ENCODE measurements at places on chromosomes 12 and 14.

GRCh38 chr12:3753544-3754284 is 805 bp upstream of the CRACR2A start:
- DNase-seq = no peak

DNA sequence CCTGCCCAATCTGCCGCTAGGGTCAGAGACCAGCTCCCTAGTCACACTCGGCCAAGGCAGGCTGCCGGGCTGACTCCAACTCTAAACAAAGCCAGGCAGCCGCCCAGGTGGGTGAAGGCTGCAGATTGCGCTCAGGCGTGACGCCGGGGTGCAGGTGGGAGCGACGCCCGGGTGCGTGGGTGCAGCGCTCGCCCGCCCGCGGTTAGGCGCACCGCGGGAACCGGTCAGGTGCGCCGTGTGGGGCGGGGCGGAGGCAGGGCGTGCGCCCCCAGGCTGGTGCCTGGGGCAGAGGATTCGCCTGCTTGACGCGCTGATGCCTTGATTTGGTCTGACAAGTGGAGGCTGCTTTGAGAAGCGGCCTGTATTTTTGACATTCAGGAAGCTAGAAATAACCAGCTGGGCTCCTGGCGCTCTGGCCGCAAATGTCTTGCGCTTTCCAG is 126.7 kb upstream of the HIF1A start:
- no peak for DNase-seq

GRCh38 chr12:80017261-80017870 is 82.0 kb upstream of the OTOGL start:
- DNase-seq = no peak

- DNase-seq = no peak
Measured at GRCh38 chr12:41697161-41697560, 447.5 kb downstream of the GXYLT1 start.

- no peak for DNase-seq
Measured at GRCh38 chr12:46409342-46409741, 36.8 kb upstream of the SLC38A2 start.

DNA sequence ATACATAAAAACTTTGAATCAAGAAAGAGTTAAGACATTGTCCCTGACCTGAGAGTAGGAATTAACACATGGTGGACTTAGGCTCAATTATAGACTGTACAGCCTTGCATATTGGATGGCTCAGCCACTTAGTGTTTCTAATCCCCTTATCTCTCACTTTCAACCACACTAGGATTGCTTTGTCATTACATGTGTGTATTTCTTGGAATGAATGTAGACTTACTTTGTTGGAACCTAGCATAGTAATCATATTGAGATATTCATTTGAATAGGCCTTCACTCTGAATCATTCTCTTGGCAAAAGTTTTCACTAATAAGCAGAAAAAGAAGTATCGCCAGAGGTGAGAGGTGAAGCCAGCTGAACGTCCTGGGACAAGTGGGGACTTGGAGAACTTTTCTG is 1973.9 kb upstream of the FLRT2 start:
- DNase-seq = no peak

DNA sequence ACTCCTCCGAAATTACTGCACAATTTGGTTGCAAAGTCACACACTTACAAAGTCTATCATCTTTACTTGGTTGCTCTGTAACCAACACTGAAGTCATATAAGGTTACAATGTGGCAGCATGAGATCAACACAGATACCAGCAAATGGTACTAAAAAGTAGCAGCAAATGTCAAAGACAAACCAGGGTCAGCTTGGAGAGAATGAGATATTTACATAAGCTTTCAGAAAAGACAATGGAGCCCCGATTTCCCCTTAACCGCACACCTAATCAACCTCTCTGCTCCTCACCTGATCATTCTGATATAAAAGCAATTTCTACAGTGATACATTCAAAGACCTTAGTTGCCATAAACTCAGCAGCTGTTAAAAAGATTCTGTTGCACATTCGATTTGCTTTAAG is 76.4 kb upstream of the FOXN3 start:
- DNase-seq = no peak

DNA sequence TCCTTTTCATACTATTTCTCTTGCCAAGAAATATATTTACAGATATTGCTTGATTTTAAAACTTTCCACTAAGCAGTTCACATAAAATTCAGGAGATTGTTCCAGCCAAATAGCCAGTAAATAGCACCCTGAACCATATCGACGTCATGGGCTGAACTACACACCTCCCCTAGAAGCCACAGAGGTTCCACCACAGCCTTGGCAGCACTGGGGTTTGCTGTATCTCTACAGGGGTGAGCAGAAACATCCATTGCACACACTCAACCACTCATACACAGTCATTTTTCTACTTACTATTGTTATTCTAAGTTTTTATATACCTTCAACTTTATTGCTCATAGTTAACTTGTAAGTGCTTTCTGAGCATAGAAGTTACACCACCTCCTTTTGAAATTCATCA is 8.1 kb upstream of the EIF2S3B start:
- no peak for DNase-seq

- no peak for DNase-seq
Measured at GRCh38 chr12:94261119-94261518, 112.7 kb downstream of the PLXNC1 start.

DNA sequence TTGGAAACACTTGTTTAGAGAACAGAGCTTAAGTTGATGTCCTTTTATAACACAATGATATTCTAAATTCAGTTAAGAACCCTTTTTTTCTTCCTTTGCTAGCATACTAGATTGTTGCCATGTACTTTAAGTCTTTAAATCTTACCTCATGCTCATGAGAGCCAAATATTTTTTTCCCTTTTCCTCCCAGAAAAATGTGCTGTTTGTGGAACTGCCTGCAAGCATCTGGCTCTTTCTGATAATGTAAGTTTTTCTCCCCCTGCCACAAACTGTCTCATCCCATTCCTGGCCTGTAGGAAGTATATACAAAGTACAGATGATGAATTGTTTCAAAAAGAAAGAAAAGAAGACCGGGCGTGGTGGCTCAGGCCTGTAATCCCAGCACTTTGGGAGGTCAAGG is 5.3 kb downstream of the RNF212B start:
- DNase-seq = no peak

DNA sequence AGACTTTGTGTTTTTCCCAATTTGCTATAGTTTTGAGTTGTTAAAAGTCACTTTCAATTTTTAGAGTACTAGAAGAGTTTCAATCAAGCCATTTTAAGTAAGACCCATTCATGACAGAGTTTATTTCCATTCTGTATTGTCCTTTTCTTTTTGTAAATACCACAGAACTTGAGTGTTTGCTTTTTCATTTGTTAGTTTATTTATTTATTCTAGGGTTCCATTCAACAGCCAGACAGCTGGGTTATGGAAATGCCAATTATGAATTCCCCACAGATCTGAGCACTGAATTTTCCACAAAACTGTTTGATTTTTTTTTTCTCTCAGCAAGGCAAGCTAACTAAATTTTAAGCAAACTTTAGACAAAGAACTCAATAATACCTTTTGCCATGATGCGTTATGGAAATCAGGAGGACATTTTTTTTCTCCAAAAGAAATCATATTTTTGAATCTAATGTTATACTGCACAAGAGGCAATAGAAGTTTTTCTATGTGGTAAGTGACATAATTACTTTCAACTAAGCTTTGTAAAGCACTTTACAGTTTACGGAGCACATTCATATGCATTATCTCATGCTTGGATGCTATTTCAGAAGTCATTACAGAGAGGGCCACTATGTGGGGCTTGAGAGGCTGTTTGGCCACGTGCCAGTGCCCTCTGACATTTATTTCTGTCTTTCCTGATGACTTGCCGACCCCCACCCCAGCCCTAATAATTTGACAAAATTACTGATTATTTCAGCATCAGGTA is 181.5 kb downstream of the VRK1 start:
- no peak for DNase-seq

- DNase-seq = no peak
Measured at GRCh38 chr14:104519721-104520120, 59.8 kb upstream of the C14orf180 start.

GRCh38 chr12:52082988-52083637 is 3.6 kb downstream of the SMIM41 start:
- no peak for DNase-seq

- no peak for DNase-seq
Measured at GRCh38 chr12:122880155-122880667, 15.7 kb downstream of the VPS37B start.

GRCh38 chr12:99261256-99261655 is 386.3 kb upstream of the GARIN6 start:
- DNase-seq = no peak

DNA sequence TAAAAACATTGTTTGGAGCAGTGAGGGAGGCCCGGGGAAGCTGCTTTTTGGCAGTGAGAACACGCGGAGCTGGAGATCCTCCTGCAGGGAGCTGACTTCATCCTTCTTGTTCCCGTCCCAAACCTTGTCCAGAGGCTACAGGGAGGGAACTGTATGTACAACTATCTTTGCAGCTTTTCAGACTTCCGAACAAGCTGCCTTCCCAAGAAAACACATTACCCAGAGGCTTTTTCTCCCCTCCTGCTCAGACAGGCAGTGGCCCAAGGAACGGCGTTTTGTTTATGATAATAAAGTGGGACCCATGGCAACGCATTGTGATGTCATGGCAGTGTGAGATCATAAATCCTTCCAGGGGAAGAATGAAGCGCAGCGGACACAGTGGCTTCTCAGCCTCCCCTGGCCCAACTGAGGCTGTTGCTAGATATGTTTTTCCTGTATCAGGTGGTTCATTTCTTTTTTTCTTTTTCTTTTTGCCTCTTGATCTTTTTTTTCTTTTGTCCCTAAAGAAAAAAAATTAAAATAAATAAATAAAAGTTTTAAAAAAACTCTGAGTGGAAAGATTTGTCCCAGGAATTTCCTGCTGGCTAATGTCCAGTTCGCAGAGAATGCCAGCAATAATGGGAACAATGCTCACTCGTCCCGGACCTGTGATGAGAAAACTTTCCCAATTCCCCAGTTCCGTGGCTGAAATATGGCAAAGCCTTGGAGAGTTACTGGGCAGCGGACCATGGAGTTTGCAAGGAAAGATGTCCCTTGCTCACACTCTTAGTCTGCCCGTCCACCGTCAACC is 103.4 kb upstream of the MAP1LC3B2 start:
- DNase-seq = peak; percentile 91

DNA sequence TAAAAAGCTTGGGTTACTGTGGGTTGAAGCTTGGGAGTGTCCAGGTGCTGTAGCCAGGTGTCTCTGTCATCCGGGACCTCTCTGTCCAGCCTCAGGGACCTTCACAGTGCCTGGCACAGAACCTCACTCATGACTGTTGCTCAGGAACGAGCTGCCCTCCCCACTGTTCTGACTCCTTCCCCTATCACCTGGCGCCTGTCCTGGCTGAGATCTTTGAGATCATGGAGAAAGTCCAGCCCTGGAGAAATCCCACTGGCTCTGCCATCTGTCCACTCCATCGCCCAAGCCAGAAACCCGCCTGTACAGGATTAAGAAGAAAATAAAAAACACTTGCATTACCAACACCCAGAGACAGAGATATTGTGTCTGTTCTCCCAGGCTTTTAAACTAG is 53.5 kb downstream of the DGLUCY start:
- DNase-seq = no peak

DNA sequence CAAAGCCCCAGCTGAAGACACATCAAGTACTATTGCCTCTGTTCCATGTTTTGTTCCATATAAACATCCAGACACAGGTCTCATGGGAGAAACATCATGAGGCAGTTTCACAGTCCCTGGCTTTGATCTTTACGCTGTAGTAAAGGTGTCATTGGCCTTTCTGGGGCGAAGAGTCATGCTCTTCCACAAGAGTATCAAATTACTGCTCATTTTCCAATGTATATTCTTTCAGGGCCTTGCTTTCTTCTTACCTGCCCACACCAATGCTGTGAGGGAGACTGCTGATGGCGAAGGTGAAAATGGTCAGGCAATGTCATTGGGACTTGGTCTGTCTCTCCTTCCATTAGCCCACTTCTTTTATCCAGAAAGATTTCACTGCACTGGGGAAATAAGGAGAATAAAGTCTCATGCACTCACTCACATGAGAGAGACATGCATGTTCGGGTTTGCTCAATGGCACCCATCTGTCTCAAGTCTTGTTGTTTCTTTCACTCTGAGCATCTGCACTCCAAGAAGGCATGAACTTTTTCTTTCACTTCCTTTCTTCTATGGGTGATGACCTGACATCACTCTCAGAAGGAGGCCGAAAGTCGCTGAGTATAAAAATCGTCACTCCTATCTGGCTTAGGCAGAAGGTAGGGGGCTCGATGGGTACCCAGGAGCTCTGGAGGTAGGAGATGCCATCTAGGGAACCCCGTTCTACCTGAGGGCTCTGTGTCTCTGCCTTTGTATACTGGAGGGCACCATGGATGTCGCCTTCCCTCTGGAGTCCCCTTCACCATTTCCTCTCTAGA is 1.3 kb upstream of the JDP2 start:
- no peak for DNase-seq

DNA sequence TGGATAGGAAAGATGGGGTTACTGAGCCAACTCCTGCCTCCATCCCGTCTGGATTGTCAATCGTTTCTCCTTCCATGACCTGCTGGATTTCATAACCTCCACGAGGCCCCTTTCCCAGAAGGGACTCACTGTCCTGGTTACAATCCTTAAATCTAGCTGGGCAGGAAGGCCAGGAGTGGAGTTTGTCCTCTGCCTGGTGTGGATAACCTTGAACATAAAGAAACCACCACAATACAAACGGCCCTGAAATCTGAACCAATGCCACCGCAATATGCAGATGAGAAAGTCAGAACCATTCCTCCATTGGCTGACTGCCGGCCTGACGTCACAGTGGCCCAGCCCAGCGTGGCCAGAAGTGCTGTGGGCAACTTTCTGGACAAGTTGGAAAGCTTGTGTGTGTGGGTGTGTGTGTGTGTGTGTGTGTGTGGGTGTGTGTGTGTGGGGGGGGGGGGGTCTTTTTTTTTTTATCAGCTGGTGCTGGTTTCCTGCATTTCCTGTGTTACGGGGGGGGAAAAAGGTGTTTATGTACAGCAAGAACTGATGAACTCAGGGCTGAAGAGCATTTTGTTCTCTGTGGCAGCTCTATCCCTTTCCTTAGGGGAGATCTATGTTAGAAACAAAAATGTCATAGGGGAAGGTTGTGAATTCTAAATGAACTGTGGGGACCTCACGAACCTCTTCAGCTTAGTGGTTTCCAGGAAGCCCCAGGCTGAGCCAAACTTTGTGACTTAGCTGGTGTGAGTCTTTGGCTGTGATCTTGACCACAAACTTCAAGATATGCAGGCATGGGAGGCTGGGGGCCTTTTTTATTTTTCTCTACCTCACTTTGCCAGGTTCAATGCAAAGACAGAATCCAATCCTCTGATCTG is 81.6 kb upstream of the MED13L start:
- peak; percentile 92 for DNase-seq

DNA sequence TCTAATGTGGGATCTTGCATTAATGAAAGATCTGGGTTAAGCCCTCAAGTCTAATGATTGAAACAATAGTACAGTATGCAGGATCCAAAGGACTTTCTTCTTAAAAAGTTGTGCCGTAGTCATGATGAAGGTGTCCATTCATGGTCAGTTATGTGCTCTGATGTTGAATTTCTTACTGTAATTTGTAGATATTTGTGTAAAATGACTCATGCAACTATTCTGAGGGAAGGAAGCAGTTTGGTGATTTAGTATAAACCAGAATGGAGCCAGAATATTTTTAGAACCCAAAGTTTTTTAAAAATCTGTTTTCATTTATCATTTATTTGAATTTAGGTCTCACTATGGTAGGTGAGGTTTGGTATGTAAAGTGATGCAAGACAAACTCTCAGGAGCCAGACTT is 151.2 kb downstream of the AKAP6 start:
- DNase-seq = no peak

GRCh38 chr12:120229071-120229486 is 28.2 kb upstream of the RPLP0 start:
- DNase-seq = no peak

- no peak for DNase-seq
Measured at GRCh38 chr14:67982711-67983608, 163.4 kb downstream of the RAD51B start.

- DNase-seq = no peak
Measured at GRCh38 chr12:143964-144649, 69.8 kb downstream of the SLC6A12 start.
